CD4-positive, alpha-beta T cell treated with Interleukin-6 for 4 hours (primary cell): ENCODE measurements at places on chromosomes 7 and 10.

- DNase-seq: no peak
These were observed 24.3 kb downstream of the CTTNBP2 start for GRCh38 chr7:117848941-117849340.

GRCh38 chr10:5018134-5018533 is 14.5 kb upstream of the AKR1C2 start:
- DNase-seq: no peak

DNA sequence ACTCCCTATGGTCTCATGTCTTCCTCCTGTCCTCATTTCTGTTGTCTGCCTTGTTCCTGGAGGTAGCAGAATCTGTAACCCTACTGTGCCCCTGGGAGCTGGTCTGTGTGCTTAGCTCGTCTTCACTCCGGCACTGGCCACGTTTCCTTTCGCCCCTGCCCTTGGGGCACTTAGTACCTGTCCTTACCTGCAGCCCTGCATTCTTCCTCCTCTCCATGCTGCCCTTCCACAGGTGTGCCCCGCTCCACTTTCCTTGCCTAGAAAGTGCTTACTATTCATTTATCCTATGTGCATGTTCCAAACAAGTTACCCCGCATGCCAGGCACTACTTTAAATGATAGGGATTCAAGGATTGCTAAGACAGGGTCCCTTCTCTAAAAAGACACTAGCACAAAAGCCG is 199.9 kb upstream of the ZMIZ1 start:
- no peak for DNase-seq

GRCh38 chr7:157488281-157488680 is 151.5 kb downstream of the DNAJB6 start:
- DNase-seq: no peak

DNA sequence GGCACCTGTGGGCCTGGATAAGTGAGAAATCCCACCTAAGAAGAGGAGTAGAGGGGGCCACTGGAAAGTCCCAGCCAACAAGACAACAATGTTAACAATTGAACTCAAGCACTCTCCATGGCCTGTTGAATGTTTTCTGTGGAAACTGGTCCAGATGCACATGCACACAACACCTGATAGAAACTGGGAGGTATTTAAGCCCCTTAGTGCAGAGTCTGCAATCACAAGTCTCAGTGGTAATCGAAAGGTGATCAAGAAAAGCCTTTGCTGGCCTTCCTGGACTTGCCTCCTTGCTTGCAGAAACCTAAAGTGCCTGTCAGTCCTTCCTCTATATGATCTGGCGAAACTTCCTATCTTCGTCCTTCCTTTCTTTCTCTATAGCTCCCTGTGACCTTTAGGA is 30.6 kb upstream of the HNRNPH3 start:
- DNase-seq: no peak

DNA sequence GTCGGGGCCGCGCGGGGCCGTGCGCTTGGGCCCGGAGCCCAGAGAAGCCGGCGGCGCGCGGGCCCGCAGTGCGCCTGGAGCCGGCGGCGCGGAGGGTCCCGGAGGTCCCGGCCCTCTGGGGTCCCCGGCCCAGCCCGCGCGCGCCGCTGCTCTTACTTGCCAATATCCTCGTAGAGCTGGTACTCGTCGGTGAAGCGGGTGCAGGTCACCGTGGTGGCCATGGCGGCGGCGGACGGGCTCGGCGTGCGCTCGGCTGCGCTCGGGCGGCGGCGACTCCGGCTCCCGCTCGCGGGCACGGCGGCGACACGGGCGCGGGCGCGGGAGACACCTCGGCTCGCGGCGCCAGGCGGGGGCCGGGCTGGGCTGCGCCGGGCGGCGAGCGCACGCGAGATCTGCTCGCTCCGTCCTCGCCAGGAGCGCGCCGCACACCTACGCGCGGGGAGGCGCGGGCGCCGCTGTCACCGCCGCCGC is at the start of gene CAMK2B:
TSS of gene CAMK2B (minus strand) at position 394 of the 471 bp plus-strand sequence. CDS start at position 221, 173 bp downstream.
- no peak for DNase-seq

GRCh38 chr7:129084801-129085551 is 30.1 kb upstream of the TNPO3 start:
- DNase-seq: no peak

DNA sequence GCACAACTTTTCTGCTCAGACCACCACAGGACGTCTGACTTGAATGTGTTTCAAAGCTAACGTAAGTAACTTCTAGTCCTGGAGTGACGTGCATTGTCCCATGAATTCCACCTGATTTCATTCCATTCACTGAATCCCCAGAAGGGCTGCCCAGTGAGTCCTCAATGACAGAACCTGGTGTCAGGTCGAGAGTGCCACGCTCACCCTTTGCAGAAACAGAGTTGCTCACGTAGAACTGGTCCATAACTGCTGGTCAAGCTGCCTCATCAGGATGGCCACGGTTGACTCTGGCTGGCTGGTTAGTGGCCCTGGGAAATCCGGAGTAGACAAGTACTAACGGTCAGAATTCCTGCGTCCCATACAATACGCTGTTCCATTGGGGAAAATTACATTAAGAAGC is 50.6 kb upstream of the UBE3C start:
- DNase-seq: no peak

DNA sequence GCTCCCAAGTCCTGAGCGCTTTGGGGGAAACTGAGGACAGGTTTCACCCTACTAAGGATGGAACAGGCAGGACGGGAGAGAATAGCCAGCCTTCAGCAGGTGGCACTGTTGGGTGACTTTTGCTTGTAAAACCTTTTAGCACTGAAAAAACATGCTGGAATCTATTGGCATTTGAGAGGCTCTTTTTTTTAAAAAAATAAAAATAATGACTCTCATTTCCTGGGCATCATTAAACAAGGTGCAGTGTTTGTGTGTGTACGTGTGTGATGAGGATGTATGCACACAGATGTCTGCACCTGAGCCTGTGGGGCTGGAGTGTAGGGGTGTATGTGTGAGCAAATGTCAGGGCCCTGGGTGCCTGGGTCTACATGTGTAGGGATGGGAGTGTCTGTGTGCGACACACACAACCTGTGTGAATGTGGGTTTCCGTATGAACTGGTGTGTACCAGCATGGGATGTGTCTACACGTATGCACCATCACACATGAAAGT is 177.9 kb downstream of the RPS24 start:
- DNase-seq: peak; percentile 12

- DNase-seq: no peak
These were observed 330.0 kb downstream of the BBS9 start for GRCh38 chr7:33459340-33459751.

- DNase-seq: no peak
These were observed 255.3 kb downstream of the HPSE2 start for GRCh38 chr10:98980353-98980752.

DNA sequence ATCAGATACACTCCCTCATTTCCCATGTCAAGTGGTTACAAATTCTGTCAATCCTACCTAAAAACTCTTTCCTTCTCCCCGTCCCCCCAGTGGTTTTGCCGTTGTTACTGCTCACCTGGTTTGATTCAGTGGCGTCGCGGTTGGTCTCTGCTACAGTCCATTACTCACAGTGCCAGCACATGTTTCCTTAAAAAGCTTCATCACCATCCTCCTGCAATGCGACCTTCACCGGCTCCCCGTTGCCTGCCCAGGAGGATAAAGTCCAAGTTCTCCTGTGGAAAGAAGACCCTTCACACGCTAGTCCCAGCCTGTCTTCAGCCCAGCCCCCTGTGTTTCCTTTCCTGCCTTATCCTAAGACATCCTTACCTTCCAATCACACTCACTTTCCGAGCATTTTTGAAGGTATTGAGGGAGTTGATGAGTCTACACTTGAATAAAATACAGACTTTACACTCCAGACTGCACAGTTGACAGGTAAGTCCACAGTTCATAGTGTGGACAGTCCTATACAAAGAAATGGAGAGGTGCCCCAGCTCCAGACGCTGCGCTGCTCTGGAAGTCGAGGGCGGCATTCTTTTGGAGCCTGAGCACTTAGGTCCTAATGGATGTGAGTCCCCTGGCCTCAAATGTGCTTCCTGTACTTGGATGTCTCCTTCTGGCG is 3.4 kb upstream of the LARP4B start:
- DNase-seq: no peak

DNA sequence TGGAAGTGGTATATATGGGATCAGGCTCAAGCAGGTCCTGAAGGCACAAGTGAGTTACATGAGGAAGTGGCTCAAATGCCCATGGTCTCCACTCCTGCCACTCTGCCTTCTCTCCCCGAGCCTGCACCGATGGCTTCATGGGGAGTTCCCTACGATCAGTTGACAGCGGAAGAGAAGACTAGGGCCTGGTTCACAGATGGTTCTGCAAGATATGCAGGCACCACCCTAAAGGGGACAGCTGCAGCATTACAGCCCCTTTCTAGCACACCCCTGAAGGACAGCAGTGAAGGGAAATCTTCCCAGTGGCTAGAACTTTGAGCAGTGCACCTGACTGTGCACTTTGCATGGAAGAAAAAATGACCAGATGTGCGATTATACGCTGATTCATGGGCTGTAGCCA is 95.3 kb downstream of the HOXA1 start:
- DNase-seq: no peak

GRCh38 chr7:25359471-25360059 is 131.3 kb upstream of the NPVF start:
- no peak for DNase-seq

DNA sequence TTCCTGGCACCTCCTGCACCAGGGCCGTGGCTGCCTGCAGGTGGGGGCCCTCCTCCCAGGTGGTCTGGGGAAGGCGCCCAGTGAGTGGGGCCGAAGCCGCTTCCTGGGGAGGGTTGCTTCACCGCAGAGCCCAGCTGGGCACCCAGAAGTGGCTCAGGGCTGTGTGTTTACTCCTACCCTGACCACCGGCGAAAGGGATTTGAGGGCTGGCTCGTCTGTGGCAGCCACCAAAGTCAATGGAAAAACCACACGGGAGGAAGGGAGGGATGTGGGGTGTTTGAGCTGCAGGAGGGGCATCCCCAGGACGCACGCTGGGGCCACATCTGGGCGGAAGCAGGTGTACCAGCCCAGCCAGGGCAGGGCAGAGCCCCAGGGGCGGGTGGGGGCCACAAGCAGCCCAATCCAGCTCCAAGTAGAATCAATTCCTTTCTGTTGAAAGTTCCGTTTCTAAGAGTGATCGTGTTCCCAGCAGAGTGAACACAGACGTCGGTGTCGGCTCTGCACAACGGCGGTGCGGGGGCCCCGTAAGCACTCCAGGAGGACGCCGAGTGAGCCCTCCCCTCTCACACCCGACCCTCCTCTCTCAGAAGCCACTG is 69.9 kb downstream of the FOXL3 start:
- DNase-seq: peak; percentile 43

DNA sequence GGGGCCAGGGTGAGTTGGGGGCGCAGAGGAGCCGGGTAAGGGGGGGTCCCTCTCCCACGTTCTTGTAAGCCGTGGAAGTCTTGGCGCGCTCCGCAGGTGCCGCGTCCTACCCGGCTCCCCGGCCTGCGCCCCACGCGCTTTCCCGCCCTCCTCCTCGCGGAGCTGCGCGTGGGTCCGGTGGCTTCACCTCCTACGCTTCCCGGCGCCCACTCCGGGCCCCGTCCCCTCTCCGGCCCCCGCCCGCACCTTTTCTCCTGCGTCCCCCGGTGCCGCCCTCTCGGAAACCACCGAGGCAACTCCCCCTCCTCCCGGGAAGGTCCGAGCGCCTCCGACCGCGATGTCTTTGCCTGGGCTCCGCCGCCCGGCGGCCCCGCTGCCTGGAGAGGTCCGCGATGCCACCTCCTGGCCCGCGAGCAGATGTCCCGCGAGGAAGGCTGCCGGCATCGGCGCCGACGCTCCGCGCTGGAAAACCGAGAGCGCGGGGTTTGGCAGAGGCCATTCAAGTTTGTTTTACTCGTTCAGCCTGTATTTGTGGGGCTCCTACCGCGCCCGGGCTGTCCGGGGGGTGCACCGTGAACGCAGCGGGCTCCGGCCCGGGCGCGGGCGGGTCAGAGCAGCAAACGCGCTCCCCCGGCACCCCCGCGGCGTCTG is 2.4 kb upstream of the NKX6-2 start:
- DNase-seq: no peak

DNA sequence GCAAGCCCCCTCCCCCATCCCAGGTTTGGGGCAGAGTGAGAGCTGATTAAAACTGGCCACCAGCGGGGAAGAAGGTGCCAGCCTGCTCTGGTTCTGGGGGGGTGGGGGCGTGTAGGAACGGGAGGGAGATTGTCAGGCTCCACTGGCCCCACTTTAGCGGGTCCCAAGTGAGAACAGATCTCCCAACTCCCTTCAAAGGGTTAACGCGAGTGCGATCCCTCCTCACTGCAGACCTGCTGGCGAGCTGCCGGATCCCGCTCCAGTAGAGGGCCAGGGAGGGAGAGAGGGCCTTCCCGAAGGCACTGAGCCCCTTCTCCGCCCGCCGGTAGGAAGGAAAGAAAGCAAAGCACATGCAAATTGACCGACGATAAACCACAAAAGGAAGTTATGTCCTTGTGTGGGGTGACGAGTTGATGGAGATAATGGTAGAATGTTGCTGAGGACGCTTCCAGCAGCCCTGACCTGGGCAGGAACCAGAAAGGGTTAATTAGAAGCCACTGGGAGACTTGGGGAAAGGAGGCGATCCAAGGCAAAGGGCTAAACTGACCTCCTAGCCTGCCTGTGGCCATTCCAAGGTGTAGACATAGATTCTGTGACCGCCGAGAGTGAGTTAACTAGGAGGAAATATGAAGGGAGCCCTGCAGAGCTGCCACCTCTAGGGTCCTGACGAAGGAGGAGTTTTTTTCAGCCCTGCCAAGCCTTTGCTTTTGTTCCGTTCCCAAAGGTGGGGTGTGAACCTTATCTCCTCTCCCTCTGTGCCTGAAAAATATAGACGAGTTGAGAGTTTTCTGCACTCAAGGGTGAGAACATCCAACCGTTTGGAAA is 1.5 kb downstream of the NRG3 start:
- DNase-seq: no peak

- no peak for DNase-seq
These were observed 4.9 kb downstream of the MAT1A start for GRCh38 chr10:80284522-80284921.

- no peak for DNase-seq
These were observed 33.2 kb downstream of the KMT2C start for GRCh38 chr7:152402384-152403250.

- no peak for DNase-seq
These were observed 3.6 kb upstream of the HTR5A start for GRCh38 chr7:155066417-155066950.

GRCh38 chr7:26789481-26790184 is 74.8 kb downstream of the SKAP2 start:
- no peak for DNase-seq

GRCh38 chr7:45420843-45421495 is 153.2 kb upstream of the ADCY1 start:
- DNase-seq: no peak

DNA sequence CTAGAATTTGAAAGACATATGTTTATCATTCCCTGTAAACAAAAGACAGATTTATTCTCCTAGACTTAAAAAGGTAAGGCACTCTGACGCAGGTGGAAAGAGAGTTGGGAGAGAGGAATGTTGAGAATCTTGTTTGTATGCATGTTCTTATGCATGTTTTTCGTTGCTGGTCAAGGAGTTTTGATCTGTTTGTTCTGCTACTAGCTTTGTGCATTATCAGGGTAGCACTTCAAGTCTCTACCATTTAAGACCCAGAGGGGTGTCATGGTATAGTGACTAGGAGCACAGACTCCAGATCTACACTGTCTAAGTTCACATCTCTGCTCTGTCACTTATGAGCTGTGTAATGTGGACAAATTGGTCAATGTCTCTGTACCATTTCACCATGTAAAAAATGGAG is 200.2 kb upstream of the FZD1 start:
- DNase-seq: no peak
